EL (cell line): ENCODE measurements at places on chromosomes 3 and 15.

- no peak for DNase-seq
These were observed 9.4 kb downstream of the SNX1 start for GRCh38 chr15:64105113-64105704.

GRCh38 chr15:51302480-51302879, 35.9 kb downstream of the CYP19A1 start:
- no peak for DNase-seq

DNA sequence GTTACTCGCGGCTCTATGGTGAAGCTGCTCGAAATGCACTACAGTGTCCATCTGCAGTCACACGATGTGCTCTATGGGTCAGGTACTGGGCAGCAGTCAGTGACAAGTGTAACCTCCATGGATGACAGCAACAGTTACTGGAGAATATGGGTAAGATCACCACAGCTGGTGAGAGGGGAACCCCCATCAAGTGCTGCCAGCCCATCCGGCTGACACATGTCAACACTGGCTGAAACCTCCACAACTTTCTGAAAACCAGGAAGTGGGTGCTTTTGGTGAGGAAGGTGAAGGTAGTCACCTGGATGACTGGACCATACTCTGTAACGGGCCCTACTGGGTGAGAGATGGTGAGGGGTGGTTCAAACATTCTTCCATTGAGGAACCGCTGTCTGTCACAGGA, 87.4 kb upstream of the C15orf39 start:
- DNase-seq = no peak

DNA sequence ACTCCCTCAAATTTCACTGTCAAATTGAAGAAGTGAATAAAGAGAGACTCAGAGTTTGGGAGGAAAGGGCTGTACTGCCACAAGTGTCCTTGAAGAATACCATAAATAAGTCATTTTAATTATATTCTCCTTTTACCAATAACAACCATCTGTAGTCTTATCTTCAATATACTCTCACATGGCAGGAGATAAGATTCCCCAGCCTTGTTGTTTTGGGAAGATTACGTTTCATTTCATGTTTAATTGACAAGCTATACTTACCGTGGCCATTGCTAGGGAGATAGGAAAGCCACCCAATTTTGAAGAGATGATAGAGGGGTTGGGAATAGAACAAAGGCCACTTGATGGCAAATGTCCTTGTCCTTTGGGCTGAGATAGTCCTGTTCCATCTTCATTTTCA, 2.3 kb downstream of the MINDY4B start:
- no peak for DNase-seq

- no peak for DNase-seq
These were observed 5.5 kb upstream of the SPG11 start for GRCh38 chr15:44668921-44669320.

DNA sequence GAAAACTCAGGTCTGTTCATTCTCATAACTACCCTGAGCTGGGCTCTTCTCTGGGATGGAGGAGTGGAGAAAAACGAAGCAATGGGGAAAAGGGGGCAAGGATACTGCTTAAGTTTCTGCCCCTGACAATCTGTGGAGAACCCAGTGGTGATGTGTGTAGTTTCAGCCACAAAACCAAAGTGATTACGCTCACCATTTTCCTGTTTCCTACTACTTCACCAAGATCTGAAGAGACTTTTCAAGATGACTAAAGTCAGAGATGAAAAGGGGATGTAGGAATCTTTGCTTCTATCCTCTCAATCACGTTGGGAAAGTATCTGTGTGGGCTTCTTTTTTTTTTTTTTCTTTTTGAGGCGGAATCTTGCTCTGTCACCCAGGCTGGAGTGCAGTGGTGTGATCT, 8.3 kb upstream of the UBE2E1 start:
- no peak for DNase-seq

DNA sequence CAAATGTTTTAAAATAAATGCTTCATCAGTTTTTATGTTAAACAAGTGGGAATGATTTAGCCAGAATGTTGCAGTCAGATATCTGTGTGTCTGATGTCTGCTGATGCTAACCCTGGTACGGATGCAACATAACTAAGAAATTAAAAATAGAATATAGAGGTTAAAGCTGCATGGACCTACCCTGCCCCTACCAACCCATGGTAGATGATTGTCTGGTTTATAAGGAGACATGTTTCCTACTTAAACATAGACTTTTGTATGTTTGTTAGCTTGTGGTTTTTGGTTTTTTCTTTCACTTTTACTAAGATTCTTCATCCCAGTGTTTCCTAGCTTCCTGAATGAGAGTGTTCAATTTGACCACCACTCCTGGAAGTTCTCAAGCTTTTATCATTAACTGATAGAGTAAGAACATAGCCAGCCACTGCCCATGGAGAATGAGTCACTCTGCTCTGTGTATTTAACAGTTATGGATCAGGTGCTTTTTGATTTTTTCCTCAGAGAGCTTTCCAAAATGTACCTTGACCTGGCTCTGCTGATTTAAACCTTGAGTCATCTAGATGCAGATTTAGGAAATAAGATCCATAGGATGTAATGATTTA, 70.7 kb upstream of the VEPH1 start:
- DNase-seq = peak; percentile 25

GRCh38 chr15:61051569-61052031, 177.5 kb downstream of the RORA start:
- peak; percentile 60 for DNase-seq

DNA sequence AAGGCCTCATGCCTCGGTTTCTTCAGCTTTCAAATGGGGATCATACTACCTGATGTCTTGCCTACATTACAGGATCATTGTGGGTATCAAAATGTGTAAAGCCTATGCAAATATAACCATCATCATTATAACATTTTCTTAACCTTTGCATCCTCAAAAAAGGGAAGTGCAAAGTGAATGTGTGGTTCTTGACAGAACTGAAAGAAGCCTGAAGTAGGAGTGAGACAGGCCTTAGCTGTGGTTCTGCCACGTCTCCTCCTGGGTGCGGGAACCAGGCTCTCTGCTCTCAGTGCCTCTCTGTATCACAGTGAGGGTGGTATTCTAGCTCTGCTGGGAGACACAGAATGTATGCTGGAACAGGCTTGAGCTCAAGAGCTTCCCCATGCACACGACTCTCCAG, 316.9 kb upstream of the ICE2 start:
- DNase-seq = no peak

DNA sequence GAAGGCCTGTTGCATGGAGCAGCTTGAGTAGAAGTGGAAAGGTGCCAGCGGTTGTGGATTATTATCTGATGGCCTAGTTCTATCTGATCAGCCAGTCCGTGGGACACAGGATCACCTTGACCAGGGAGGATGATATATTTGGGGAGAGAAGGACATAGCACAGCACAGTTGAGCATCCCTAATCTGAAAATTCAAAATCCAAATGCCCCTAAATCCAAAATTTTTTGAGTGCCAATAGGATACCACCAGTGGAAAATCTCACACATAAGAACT, 6.0 kb downstream of the CSPG4 start:
- no peak for DNase-seq

- DNase-seq = no peak
These were observed 293.8 kb downstream of the MEX3B start for GRCh38 chr15:81751816-81752545.

- DNase-seq = no peak
These were observed 139.2 kb upstream of the EOMES start for GRCh38 chr3:27861046-27862036.

DNA sequence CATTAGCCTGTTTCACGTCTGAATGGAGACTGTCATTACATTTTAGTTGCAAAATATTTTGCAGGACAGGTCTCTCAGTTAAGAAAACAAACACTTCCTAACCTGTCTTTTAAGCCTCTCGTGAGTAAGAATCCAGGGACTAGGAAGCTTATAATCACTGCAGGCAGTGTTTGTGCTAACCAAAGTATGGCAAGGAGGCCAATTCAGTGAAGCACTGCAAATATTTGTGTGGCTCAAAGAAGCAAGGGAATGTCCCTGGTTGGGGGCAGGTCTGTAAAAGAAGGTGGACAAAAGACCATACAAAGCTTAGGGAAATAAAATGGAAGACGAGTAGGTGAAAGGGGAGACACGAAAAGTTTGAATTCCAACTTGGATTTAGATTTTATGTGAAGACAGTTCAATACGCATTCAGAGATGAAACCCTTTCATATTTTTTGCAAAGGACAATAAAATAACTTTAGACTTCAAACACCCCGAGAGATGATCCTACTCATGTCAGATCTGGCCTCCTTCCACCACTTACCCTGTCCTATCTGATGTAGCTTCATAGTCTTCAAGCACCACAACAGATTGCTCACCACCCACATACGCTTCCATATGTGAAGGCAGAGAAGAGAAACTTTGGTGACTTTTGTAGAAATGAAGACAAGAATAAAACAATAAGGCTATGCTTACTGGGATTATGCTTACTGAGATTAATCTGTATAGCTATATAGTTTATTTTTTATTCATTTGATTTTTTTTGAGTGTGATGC, 240.9 kb downstream of the TUSC7 start:
- no peak for DNase-seq

DNA sequence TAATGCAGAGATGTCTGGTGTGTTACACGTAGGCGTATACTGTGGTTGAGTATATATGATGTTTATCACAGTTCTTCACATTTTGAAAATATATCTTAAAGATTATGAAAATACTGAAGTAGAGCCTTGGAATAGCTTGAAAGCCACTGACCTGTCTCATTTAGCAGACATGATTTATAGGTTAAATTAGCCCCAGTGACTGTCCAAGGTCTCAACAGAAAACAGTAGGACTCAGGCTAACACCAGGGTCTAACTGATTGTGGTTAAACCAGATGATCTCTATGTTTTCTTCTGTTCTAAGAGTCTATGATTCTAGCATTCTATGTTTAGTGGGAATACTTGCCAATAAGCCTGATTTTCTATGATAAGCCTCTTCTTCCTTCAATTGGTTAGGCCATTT, 166.4 kb upstream of the NR2E3 start:
- no peak for DNase-seq

DNA sequence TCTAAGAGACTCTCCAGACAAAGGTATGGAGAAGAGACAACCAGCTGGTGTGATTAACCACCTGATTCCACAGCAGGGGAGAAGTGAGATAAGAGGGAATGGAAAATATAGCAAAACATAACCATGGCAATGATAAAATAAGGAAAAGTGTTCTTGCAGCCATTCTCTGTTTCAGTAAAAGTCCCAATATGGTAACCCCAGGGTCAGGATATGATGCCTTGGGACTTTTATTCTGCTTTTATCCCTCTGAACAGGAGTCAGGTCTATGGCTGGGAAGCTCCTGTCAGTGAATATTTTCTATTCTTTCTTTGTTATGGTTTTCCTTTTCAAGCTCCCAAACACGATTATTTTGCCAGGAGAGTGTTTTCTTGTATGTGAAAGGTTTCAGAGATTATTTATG, 94.2 kb downstream of the SLC9A9 start:
- DNase-seq = no peak

DNA sequence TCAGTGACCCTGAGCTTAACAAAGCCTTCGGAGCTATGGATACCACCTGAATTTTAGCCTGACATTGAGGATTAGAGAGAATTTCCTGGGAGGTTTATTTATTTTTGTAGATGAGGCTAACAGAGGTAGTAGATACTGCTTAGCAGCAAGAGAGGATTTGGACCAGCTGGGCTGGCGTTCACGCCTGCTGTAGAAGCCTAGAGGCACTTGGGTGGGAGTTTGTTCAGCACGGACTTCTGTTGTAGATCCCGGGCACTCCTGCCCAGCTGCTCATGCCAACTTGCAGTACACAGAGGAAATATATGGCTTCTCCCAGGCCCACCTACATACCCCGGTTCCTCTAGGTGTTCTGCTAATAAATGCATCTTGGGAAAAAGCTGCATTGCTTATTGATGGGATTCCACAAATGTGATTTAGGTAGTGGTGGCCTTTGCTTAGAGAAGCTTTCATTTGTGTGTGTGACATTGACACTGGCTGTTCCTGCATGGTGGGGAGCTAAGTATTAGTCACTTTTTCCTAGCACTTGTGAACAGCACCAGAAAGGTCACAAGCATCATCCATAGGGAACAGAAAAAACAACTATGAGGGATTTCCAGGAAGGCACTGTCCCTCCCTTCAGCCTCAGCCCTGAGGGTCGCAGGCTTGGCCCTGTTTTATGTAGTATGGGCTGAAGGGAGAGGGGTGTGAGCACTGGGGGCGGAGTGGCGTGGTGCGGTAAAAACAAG, 324.8 kb upstream of the LRRFIP2 start:
- DNase-seq = no peak

GRCh38 chr3:102112704-102113230, 263.5 kb downstream of the NFKBIZ start:
- no peak for DNase-seq

DNA sequence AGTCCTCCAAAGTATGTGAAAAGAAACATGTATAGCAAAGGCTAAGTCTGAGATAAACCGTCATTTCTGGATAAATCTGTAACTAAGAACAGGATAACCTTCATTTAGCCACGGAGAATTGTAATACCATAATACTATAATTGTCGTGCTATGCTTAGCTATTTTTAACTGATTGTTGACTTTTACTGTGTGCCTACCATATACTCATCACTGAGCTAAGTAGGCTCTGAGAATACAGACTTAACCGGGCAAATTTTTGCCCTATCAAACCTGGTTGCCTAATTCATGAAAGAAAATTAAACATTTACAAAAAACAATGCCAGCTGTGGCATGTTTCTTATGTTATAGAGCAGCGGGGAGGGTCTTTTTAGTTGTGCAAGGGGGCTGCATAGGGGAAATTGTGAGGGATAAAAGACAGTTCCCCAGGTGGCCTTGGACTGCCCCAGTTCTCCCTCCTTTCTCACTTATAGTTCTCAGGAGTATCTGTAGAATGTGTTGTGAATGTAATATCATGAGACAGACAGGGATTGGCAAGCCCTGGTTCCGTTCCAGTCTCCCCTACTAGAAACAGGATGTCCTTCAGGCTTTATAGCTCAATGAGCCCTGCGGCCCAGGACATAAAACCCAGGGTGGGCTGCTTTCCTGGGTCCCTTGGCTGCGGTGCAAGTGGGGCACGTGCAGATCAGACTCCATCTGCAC, 318.5 kb downstream of the GBE1 start:
- DNase-seq = no peak

- DNase-seq = no peak
These were observed 862.5 kb downstream of the CADM2 start for GRCh38 chr3:85821130-85821756.

DNA sequence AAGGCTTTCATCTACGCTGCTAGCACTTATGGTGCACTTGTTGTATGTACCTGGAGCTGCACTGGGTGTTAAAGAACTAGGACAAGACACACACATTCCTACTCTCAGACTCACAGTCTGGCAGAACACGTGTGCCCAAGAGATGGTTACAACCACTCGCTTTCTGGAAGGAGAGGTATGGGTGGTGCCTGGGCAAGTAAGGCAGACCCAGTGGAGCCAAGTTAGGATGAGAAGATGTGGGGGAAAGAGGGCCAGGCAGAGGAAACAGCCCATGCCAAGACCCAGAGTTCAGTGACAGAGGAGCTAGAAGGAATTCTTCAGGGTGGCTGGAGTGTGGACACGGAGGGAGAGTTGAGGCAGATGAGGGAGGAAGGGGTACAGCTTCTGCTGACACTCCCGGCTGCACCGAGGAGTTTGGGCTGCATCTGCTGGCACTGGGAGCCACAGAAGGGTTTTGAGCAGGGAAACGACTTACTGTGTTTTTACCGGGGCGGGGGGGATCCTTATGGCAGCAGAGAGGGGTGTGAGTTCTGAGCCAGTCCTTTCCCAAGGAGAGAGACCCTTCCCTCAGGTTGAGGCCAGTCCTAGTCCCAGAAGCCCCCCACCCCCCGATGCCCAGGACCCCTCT, 59.0 kb downstream of the GRIP2 start:
- DNase-seq = no peak
